ENCODE measurements at places on chromosomes 12 and 14.

DNA sequence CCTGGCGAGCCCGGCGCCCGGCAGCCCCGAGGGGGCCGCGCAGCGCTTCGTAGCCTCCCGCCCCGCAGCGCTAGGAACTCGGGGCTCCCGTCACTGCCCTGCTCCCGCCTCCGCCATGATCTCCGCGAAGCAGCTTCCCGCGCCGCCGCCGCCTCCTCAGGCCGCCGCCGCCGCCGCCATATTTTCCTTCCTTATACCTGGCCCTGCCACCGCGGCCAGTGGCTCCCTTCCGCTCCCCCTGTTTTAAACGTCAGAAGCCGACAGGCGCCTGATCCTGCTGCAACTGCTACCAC lies 286 bp downstream of the PPP4R3A start:
- no peak for DNase-seq

GRCh38 chr14:51079489-51079888 lies 15.4 kb downstream of the TRIM9 start:
- DNase-seq: no peak

DNA sequence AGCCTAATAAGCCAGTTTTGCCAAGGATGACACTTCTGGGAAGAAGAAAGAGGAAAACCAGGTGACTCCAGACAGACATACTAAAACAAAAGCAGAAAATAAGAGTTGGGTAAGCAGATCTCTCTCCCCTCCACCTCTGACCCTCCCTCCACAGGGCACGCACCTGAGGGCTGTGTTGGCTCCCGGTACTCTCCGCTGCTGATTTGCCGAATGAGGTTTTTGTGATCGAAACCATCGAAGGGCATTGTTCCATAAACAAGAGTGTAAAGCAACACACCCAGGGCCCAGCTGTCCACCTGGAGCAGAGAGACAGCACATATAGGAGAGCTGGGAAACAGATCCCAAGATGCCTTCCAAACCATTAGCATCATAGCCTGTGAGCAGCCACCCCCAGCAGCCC lies 68.1 kb downstream of the NUAK1 start:
- DNase-seq: no peak

- DNase-seq: no peak
These were observed 35.3 kb downstream of the PROX2 start for GRCh38 chr14:74840603-74841030.

DNA sequence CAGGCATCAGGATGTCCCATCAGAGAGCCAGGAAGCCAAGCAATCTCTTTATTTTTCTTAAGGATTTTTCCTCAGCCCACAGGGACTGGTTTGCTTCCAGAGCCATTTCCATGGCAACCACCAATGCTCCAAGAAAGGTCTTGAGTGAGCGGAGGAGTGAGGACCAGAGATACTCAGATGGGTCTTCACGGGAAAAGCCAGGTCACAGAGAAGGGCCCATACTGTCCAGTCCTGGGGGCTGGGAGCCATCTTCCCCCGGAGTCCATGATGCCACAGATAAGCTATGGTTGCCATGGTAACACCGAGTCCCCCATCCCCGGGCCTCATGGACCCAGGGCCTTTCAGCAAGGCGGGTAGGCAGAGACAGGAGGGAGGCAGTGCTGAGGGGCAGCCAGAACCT lies 28.6 kb downstream of the CMKLR1 start:
- no peak for DNase-seq

- DNase-seq: no peak
These were observed 46.0 kb upstream of the EVL start for GRCh38 chr14:100019156-100019744.

GRCh38 chr14:90398315-90398839 lies 1.5 kb downstream of the CALM1 start:
- peak; percentile 19 for DNase-seq

DNA sequence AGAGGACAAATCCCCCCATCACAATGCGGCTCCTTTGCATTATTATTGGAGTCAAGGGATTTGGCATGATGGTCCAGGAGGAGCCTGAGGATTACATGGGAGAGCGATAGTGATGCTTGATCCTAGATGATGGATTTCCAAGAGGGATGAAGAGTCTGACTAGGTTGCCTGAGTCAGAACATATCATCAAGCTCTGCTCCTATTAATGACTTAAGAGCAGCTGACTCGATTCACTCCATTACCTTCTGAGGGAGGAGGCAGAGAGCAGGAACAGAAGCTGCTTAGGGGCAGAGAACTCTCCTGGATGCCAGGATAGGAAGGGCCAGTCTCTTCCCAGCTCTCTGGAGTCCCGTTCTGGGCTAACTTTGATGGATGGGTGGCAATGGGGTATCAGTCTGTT lies 54.0 kb upstream of the CISTR start:
- no peak for DNase-seq

GRCh38 chr12:116885491-116885890 lies 4.2 kb upstream of the HRK start:
- no peak for DNase-seq

All from activated CD8-positive, alpha-beta memory T cell treated with anti-CD3 and anti-CD28 coated beads for 4 hours (primary cell).